ENCODE measurements at places on chromosomes 11 and 22. TPM values are rescaled to one million over a fixed set of nuclear protein-coding genes. Genes with fewer than 3 reads are reported as not detected.

- no peak overlapping the region for H3K4me3 ChIP-seq
- H3K36me3 ChIP-seq = peaks cover 16% of the 10 kb centered on the region
- H3K4me1 ChIP-seq = no peaks in the 10 kb centered on the region
- H3K27ac ChIP-seq = no peak overlapping the region
- no peaks in the 10 kb centered on the region for H3K27me3 ChIP-seq
- no peak for DNase-seq
Measured at GRCh38 chr22:32518381-32518780, 43.8 kb downstream of the FBXO7 start.

- no peaks in the 10 kb centered on the region for H3K27me3 ChIP-seq
- DNase-seq = no peak
- H3K4me3 ChIP-seq = no peak overlapping the region
- no peaks in the 10 kb centered on the region for H3K36me3 ChIP-seq
- no peaks in the 10 kb centered on the region for H3K4me1 ChIP-seq
- no peak overlapping the region for H3K27ac ChIP-seq
Measured at GRCh38 chr22:33984656-33985285, 64.5 kb upstream of the LARGE1 start.

IL17RA gene
- total RNA-seq = 56.6 TPM

KLHL35 gene
- total RNA-seq = 1.3 TPM

GRCh38 chr11:60124802-60125432, 36.5 kb downstream of the MS4A2 start:
- H3K27me3 ChIP-seq = no peaks in the 10 kb centered on the region
- H3K36me3 ChIP-seq = no peaks in the 10 kb centered on the region
- DNase-seq = no peak
- no peaks in the 10 kb centered on the region for H3K4me1 ChIP-seq

DNA sequence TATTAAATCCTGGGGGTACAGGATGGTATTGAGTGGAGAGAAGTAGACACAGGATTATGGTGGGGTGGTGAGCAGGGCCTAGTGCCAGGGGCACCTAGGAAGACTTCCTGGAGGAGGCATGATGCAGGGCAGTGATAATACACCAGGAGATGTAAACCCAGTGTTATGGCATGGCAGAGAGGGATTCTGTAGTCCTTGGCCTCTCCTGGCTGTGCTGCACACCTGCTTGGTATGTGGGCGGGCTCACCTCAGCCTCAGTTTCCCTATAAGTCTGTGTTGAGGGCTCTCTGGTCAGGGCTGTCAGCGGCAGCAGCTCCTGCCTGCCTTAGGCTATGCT, 2.2 kb downstream of the PDXP start:
- DNase-seq = no peak
- no peak overlapping the region for H3K4me3 ChIP-seq
- no peaks in the 10 kb centered on the region for H3K27me3 ChIP-seq
- H3K4me1 ChIP-seq = peaks cover 55% of the 10 kb centered on the region
- peak overlapping the region; percentile 88 for H3K27ac ChIP-seq
- H3K36me3 ChIP-seq = peaks cover 4% of the 10 kb centered on the region

DNA sequence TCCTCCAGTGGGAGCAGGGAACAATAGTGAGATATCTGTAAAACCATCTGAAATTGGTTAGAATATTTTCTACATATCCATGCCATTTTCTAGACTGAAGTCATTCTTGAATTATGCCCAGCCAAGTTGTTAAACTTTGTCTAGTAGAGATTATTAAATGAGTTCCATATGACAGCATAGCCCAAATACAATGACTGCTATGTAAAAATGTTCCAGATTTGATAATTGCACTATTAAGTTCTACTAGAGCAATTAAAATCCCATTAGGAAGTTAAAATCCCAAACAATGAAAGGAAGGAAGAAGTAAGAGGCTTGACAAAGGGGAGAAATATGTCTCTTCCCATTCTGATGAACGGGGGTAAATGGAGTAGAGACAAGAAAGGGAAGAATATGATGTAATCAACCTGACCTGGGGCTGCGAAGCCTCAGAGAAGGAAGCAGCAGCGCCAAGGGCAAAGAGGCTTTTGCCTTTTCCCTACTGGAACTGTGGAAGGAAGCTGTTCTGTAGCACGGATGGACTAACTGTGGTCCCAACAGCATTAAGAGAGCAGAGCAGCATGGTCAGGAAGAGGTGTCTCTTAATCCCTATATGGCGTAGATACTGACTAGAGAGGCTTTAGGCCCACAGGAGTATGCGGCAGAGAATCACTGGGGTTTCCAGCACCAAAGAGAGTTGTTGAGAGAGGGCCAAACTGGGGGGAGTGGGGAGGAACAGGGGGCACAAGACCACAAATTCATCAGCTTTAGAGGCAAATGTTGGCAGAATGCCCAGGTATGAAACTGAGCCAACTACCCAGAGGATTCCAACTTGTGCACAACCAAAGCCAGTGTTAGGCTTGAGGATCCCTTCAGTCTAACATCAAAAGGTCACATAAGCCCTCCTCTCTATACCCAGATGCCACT, 26.7 kb downstream of the RRP8 start:
- H3K4me1 ChIP-seq = peaks cover 13% of the 10 kb centered on the region
- no peak for DNase-seq
- no peaks in the 10 kb centered on the region for H3K36me3 ChIP-seq
- no peak overlapping the region for H3K27ac ChIP-seq

DNA sequence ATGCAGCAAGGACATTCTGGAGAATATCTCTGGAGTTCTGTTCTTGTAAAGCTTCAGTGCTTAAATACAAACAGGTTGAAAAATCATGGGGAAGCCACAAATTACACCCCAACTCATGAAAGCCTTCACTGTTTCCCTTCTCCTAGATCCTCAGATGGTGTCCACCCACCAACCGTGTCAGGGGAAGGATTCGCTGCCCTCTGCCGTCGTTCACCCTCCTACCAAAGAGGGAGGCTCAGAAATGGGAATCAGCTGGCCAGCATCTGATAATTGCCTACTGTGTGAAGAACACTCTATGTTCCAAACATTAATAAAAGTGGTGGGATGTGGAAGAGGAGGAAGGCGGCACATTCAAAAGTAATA, 7.4 kb upstream of the HEPACAM start:
- H3K36me3 ChIP-seq = no peaks in the 10 kb centered on the region
- H3K27ac ChIP-seq = no peak overlapping the region
- H3K4me3 ChIP-seq = no peak overlapping the region
- DNase-seq = no peak
- no peaks in the 10 kb centered on the region for H3K4me1 ChIP-seq
- peaks cover 3% of the 10 kb centered on the region for H3K27me3 ChIP-seq

MPPED1 gene
- not detected for total RNA-seq

DNA sequence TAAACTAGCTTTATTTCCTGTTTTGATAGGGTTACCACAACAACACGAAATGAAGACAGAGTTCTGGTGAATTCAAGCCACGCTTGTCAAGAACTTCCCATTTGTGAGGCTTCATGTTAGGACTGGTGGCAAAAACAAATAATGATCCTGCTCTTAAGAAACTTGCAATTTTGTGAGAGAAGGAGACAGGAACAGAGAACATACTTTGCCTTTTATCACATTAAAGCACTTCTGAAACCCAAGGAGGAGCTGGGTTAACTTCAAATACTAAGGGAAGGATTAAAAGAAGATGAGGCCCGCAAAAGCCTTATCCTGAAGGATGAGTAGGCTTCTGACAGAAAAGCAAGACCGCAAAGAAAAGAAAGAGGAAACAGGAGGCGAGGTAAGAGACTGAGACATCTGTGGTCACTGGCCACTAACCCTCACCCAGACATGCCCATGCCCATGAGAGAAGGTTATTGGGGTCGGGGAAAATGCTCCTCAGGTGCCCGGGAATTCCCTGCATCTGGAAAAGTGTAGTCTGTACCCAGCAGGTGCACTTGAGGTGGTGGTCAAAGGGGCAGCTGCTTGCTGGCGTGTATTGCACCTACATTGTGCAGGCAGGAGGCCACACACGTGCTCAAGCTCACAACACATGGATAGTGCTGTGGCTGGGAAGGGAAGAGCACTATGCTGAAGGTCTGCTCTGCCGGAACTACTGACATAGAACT, 50.5 kb downstream of the MAPK1 start:
- H3K4me1 ChIP-seq = peaks cover 69% of the 10 kb centered on the region
- peak overlapping the region; percentile 84 for H3K27ac ChIP-seq

- H3K36me3 ChIP-seq = no peaks in the 10 kb centered on the region
- DNase-seq = no peak
- no peak overlapping the region for H3K4me3 ChIP-seq
- H3K27me3 ChIP-seq = no peaks in the 10 kb centered on the region
- no peaks in the 10 kb centered on the region for H3K4me1 ChIP-seq
- no peak overlapping the region for H3K27ac ChIP-seq
Measured at GRCh38 chr11:84581083-84581482, 1046.1 kb downstream of the DLG2 start.

DNA sequence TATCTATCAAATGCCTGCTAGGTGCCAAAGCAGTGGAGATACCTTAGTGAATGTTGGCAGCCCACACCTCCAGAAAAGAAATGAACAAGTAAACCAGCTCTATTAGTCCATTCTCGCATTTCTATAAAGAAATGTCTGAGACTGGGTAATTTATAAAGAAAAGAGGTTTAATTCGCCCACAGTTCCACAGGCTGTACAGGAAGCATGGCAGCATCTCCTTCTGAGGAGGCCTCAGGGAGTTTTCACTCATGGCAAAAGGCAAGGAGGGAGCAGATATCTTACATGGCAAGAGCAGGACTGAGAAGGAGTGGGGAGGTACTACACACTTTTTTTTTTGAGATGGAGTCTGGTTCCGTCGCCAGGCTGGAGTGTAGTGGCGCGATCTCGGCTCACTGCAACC, 18.7 kb upstream of the ZC3H12C start:
- H3K4me3 ChIP-seq = no peak overlapping the region
- no peak overlapping the region for H3K27ac ChIP-seq

INS gene
- 1.5 TPM for total RNA-seq

GRCh38 chr11:79678780-79679452, 238.1 kb upstream of the TENM4 start:
- H3K27ac ChIP-seq = no peak overlapping the region
- H3K36me3 ChIP-seq = no peaks in the 10 kb centered on the region
- no peaks in the 10 kb centered on the region for H3K4me1 ChIP-seq
- H3K27me3 ChIP-seq = no peaks in the 10 kb centered on the region

DNA sequence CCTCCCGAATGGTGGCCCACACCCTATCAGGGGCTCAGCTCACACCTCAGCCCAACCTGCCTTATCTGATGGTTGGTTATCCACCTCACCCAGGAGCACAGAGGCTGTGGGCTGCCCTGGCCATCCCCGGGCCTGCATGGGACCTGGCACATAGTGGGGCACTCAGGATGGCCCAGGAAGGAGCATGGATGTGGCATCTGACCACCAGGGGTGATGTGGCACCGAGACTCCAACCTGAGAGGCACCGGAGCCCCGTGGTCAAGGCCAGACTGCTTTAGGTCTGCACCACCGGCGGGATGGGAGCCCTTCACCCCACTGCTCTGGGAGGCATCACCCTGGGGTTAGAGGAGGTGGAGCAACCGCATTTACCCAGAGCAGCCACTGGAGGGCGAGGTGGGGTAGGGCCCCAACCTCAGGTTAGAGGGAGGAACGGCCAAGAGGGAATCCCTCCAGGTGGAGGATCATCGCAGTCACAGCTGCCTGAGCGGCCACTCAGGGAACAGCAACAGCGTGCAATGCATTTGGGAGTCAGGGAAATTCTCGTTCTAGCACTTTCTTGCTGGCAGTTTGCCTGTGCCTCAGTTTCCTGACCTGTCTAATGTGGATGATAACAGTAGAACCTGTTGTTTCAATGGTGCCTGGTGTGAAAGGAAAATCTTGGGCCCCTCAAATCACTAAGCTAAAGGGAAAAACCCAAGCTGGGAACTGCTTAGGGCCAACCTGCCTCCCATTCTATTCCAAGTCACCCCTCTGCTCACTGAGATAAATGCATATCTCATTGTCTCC, 52.9 kb upstream of the CARS1 start:
- H3K27ac ChIP-seq = no peak overlapping the region
- no peaks in the 10 kb centered on the region for H3K36me3 ChIP-seq
- no peak overlapping the region for H3K4me3 ChIP-seq
- no peaks in the 10 kb centered on the region for H3K27me3 ChIP-seq
- H3K4me1 ChIP-seq = peaks cover 39% of the 10 kb centered on the region

DNA sequence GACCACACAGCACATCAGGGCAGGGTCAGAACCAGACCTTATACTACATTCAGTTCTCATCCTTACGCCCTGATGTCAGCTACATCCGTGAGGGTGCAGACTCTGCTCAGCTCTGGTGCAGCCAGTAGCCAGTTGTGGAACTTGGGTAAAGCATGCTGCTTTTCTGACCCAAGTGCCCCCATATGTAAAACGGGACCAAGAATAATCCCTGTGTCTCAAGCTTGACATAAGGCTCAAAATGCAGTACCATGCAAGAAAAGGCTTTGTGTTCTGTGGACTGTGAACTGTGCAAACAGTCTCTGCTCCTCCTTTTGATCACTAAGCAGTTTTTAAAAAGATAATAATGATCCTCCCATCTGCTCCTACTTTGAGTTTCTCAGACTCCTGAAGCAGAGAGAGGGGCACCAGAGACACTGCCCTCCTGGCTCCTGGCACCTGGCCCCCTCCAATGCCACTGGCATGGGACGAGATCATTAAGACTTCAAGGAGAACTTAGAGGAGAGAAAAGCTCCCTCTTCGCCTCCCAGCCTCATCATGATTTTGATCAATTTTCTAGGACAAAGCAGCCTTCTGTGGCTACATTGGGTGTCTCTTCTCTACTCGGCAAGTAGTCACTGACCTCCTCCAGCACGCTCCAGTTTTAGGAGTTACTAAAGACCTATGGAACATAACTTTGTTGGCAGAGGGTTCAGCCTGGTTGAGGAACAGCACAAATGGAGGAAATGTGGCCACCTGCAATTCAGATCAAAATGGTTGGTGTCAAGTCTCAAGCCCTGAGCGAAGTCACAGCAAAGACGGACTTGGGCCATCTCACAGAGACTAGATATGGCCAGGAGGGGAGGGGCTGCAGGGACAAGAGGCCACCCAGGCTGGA, 23.9 kb downstream of the IL10RA start:
- H3K36me3 ChIP-seq = no peaks in the 10 kb centered on the region
- H3K4me1 ChIP-seq = peaks cover 89% of the 10 kb centered on the region
- DNase-seq = no peak
- H3K27ac ChIP-seq = peak overlapping the region; percentile 96

DNA sequence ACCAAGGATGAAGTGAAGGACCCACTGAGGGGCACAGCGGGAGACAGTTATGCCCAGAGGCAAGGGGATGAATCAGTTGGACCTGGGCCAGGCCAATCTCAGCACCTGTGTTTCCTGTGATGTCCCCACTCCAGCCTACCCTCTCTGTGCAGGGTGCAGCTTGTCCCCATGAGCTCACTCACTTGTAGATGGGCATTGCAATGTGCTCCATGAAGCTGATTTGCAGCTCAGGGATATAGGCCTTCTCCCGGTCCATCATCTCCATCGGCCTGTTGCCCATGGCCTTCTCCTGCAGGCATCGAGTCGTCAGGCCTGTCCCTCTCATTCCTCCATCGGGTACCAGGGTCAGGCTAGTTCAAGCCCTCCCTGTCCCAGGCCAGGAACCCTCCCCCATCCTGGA, 96.2 kb downstream of the PDE2A start:
- H3K4me1 ChIP-seq = no peaks in the 10 kb centered on the region
- peak; percentile 43 for DNase-seq
- no peaks in the 10 kb centered on the region for H3K27me3 ChIP-seq
- H3K27ac ChIP-seq = no peak overlapping the region

GRCh38 chr11:95584589-95584988, 205.0 kb downstream of the FAM76B start:
- H3K36me3 ChIP-seq = no peaks in the 10 kb centered on the region
- no peaks in the 10 kb centered on the region for H3K4me1 ChIP-seq
- no peaks in the 10 kb centered on the region for H3K27me3 ChIP-seq
- DNase-seq = no peak

HSPB2 gene
- total RNA-seq = not detected
